ENCODE measurements at places on chromosomes 6 and 20.
A peak's percentile ranks its signal among the peaks of the same experiment; 100 is the strongest.

- no peak for DNase-seq
Observed at GRCh38 chr6:35046862-35047261, 94.3 kb downstream of the TCP11 start.

GRCh38 chr6:107075951-107076381 is 39.3 kb downstream of the BEND3 start:
- peak; percentile 36 for DNase-seq

GRCh38 chr20:20367575-20368417 is at the start of gene INSM1:
INSM1 (plus strand) TSS chr20:20368104; CDS start chr20:20368268, 164 bp downstream.
- no peak for DNase-seq

DNA sequence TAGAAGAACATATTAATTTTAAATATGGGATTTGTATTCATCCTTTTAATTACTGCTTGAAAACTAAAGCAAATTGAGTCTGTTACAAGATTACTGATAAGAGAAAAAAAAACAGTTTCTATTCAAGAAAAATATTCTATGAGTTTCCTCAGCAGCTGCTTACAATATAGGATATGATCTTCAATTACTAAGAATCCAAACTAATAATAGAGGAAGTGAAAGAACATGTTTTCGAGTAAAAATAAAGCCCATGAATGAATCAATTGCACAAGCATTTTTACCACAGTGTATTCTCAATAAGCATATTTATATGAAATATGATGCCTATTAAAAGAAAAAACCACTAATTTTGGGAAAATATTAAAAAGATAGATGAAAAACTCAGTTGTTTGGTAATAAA is 63.4 kb downstream of the AHI1 start:
- no peak for DNase-seq

DNA sequence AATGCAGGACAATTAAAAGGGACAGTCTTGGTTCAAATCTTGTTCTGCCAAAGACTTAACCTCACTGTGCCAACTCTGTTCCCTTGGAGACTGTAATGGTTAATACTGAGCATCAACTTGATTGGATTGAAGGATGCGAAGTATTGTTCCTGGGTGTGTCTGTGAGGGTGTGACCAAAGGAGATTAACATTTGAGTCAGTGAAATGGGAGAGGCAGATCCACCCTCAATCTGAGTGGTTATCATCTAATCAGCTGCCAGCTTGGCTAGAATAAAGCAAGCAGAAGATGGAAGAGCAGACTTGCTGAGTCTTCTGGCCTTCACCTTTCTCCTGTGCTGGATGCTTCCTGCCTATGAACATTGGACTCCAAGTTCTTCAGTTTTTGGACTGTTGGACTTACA is 474.4 kb downstream of the CD83 start:
- DNase-seq = no peak

- DNase-seq = no peak
Observed at GRCh38 chr6:30000156-30000791, 57.9 kb downstream of the HLA-A start.

DNA sequence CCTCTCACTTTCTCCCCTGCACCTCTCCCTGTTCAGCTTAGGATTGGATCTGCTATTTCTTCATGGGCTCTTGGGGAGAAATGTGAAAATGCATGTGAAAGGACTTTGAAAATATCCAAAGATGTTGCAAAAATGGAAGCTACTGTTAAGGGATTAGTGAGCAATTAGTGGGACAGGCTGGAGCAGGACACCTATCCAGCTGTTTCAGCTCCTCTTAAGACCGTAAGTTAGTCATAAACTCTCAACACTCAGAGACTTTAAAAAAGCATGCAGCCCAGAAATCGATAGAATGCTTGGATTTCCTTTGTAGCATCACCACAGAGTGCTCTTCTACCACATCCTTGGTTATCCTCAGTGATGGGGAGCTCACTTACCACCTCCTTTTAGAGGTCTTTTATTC is 88.7 kb downstream of the SLC24A3 start:
- no peak for DNase-seq

DNA sequence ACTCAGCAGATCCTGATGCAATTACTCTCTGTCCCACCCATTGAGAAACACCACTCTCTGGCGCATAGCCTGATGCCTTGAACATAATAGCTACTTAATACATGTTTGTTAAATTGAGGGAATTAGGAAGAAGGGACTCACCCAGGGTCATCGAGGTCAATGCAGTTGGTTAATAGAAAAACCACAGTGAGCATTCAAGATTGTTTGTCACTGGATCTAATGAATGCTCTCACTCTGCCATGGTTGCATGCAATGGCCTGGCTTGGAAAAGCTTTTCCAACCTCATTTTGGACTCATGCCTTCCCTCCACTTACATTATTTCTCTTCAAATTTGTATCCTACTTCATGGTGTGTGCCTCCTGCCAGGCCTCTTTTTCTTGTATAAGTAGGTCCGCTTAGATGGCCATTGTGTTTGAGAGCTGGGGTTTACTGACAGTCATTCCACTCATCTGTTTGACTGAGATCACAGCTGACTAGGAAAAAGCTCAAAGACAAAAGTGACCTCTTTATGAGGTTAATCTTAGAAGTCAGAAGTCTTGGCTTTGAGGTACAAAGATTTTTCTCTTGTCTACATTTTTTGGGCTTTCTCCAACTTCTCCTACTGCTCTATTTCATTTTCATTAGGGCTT is 154.8 kb upstream of the RAB32 start:
- DNase-seq = no peak

- DNase-seq = peak; percentile 6
Observed at GRCh38 chr6:108260126-108260808, 573 bp downstream of the SNX3 start.

DNA sequence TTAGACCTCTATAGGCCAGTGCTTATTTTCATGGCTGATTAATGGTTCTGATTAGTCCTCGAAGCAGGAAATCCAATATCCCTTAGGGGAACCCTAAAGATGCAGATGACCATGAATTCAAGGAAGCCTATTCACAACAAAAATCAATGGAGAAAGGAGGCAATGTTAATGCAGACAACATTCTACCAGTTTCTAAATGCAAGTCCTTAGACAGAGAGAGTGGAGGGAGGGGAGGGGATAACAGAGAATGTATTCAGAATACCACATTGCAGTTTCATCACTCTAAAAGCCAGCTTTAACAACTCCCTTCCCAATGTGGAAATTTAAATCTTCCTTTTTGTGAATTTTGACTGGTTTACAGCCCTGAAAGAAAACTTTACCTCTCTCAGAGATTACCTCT is 87.1 kb upstream of the POU3F2 start:
- DNase-seq = no peak

DNA sequence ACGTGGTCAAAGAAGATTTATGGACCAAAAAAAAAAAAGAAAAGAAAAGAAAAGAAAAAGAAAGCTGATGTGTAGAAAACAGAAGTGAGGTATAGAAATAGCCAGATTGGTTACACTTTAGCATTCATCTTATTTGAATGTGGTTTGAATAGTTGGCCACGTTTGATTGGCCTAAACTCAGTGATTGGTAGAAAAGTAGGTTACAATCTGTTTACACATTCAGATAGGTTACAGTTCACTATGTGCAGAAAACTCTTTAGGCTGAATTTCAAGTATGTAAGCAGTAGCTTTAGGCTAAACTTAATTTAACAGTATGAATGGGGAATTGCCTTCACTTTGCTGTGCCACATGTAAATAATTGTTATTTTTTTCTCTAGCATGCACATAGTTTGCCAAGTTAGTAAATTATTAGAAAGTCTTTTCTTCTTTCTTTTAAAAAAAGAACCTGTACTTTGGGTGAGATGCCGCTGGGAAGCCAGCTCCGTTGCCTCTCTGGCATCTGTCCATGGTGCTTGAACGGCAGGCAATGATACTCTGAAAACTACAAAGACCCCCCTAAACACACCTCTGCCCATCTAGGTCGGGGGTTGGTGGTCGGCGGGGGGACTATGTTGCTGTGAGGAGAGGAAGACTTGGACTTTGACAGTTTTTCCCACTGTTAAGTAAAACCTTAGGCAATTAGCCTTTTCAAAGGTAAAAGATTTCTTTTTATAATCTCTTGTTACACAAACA is 173.0 kb downstream of the AIG1 start:
- no peak for DNase-seq

- DNase-seq = no peak
Observed at GRCh38 chr20:19660808-19661378, 97.2 kb upstream of the RIN2 start.

DNA sequence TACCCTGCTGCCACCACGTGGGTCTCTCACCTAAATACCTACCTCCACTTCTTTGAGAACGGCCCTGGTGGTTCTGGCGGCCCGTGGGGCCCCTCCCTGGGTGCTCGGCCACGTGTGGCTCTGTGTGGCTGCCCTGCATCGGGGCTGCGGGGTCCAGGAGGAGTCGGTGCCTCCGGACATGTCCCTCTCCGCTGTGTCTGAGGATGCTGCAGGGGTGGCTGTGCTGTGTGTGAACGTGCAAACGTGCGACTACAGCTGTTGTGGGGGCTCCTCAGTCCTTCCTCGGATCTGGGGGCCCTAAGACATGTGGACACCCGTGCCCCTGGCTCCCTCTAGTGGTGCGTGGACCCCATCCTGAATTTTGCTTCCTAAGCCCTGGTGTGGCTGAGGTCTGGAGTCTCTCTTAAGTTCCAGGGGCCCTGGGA is 691.8 kb downstream of the QKI start:
- no peak for DNase-seq

GRCh38 chr20:12113468-12114371 is 196.0 kb downstream of the BTBD3 start:
- peak; percentile 82 for DNase-seq

DNA sequence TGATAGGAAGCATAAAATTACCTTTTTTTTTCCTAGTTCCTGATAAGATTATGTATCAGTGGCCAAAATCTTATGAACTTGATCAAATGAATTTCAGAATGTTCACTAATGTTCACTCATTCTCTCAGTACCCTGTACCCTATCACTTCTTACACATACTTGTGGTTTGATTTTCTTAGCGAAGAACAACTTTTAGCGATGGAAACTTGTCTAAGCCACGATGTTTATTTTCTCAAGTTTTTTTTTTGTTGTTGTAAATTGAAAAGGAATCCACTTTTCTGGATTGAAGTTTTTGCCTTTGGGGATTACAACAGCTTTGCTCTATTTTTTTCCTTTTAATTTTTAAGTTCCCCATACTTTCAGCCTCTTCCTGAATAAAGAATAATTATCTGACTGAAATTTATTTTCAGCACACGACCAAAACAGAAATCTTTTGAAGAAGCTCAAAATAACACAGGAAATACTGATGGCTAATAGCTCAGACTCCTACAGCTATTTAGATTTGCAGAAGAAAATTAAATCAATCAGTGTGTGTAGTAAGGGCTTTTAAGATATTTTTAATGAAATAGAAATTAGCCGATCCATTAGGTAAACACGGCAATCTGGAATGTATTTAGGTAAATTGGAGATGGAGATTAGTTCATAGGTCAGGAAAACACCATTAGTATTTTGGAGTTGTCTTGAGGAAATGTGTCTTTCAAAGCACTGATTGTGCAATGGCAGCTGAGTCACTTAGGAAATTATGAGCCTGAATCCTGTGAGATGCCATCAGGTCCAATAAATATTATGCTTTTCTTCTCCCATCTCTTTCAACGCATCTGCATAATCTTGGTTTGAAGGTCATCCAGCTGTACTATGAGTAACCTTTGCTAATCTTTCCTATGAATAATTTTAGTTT is 217.5 kb downstream of the GJA1 start:
- DNase-seq = peak; percentile 73

GRCh38 chr6:159984268-159984786 is 15.4 kb downstream of the IGF2R start:
- DNase-seq = no peak

- no peak for DNase-seq
Observed at GRCh38 chr6:53979468-53980067, 131.7 kb upstream of the MLIP start.

GRCh38 chr6:122733259-122733658 is 46.3 kb upstream of the FABP7 start:
- DNase-seq = no peak

DNA sequence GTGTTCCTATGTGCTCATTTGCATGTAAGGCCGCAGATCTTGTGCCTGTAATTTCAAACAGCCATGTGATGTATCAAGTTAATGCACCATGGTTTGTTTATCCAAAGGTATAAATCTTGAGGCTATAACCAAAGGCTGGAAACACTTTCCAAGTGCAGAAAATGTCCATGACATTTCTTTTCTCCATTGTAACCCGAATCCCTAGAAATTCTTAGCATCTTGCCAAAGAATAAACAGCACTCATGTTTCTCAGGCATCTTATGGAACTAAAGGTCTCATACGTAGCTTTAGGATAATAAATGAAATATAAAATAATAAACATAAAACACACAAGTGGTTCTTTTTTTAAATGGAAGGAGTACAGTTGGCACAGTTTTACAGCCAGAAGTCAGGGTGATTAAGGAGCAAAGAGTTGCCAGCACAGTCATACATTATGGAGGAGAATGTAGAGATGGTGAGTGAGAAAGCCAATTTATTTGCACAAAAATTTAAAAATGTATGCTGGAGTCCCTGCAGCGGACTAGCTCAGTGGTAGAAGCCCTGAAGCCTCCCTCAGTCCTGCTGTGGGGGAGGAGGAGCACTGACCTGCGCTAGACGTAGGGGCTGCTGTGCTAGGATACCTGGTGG is 18.0 kb downstream of the CDH26 start:
- DNase-seq = no peak

DNA sequence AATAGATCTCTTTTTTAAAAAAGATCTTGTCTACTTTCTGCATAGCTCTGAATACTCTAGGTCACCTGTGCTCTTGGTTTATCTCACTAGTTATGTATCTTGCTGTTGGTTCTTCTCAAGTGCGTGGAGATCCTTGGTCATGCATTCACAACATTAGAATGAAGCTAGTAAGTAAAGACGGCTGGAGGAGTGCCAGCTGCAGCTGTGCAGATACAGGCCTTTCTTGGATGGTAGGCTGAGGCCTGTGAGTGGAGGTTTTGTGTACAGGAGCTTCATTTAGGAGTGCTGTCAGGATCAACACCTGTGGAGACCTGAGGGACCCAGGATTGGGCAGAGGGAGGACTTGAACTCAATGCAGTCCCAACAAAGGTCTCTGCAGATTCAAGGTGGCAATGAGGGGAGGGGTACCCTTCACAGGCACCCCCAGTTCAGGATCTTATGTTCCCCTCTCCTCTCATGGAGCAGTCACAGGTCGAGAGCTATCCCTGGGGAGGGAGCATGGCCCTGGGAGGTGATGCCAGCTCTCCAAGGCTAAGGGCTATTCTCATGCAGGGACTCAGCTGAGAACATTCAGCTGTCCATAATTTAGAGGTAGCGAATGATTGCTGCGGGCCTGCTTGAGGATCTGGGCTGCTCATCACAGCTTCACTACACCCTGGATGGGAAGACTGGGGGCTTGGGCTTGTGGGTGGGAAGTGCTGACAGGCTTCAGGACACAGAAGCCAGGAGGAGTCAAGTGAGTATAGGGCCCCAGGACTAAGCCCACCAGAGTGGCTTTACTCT is 98.9 kb upstream of the ENPP5 start:
- DNase-seq = no peak

GRCh38 chr6:134229520-134229919 is 88.4 kb downstream of the SGK1 start:
- no peak for DNase-seq

GRCh38 chr6:34527751-34528670 is 28.1 kb downstream of the SPDEF start:
- DNase-seq = no peak

- DNase-seq = peak; percentile 84
Observed at GRCh38 chr6:134253681-134254080, 64.2 kb downstream of the SGK1 start.

Measured in GM04503 (cell line).